ENCODE measurements at places on chromosomes 2 and 18.
A peak's percentile ranks its signal among the peaks of the same experiment; 100 is the strongest.

GRCh38 chr2:100250645-100251044 lies 71.7 kb downstream of the LONRF2 start:
- no peak for DNase-seq

DNA sequence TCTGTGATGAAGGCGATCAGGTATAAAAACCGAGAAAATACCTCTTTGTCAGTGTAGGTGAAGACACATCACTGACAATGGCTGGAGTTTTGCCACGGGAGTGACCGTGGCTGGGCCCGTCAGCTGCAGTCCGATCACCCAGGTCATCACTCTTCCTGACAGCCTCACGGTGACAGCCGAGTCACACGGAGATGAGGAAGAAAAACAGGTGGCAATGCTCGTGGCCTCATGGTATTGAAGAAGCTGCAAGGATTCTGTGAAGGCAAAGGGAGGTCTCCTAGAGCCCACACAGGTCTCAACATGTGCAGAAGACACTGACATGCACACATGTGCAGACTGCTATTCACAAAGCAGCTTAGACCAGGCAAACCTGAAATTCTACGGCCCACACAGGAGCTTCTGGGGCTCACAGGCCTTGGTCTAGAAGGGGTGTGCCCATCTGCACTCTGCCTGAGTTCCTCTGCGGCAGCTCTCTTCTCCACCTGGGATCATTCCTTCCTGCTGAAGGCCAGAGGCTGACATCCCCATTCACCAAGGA lies 7.4 kb downstream of the COPS9 start:
- DNase-seq = no peak

DNA sequence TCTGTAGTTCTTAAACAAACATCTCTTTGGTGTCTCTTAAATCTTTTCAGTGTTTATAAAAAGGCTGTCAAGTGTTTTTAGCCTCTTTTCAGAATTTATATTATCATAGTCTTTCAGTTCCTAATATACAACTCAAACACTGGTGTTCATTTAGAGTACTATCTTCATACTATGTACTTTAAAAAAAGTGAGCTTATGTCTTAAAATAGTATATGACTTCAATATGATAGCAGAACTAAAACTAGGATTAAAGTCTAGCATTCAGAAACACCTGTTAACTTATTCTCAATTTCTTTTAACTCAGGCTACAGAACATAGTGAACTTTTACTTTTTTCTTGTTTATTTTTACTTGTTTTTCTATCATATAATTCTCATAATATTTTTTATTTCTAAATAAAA lies 14.7 kb upstream of the IKZF2 start:
- no peak for DNase-seq

DNA sequence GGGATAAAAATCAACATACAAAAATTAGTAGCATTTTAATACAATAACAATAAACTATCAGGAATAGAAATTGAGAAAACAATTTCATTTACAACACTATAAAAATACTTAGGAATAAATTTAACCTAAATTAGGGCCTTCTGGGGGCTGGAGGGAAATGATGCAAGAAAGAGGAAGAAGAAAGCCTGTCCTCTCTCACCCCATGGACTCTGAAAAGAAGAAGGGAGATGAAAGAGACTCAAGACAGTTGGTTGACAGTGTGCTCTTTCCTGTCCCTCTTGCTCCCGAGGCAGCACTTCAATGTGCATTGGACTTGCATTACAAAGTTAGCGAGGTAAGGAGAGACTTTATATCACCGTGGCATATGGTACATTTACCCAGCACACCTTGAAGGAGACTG lies 88.5 kb downstream of the VAPA start:
- DNase-seq = no peak

GRCh38 chr2:25853038-25853638 lies 25.1 kb downstream of the ASXL2 start:
- no peak for DNase-seq

GRCh38 chr2:19898592-19899329 lies 3.0 kb downstream of the TTC32 start:
- DNase-seq = no peak

GRCh38 chr18:36186461-36187192 lies 670 bp upstream of the MOCOS start:
- no peak for DNase-seq

- no peak for DNase-seq
These were observed 10.5 kb downstream of the PTMA start for GRCh38 chr2:231718799-231719198.

DNA sequence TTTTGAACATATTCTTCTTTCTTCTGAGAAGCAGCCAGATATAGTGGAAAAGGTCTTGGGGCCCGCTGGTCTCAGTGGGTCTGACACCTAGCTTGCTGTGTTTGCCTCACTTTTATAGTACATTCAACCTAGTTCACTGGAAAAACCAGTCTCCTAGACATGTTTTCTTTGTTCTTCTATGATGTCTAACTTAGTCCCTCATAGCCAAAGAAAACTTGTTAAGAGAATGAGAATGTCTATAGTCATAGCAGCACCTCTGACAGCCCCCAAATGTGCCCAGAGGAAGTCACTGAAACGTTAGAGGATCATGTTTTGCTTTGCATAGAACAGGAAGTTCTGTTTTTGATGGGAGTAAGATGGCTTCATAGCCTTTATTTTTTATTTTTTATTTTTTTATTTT lies 40.3 kb downstream of the TNFRSF11A start:
- no peak for DNase-seq

DNA sequence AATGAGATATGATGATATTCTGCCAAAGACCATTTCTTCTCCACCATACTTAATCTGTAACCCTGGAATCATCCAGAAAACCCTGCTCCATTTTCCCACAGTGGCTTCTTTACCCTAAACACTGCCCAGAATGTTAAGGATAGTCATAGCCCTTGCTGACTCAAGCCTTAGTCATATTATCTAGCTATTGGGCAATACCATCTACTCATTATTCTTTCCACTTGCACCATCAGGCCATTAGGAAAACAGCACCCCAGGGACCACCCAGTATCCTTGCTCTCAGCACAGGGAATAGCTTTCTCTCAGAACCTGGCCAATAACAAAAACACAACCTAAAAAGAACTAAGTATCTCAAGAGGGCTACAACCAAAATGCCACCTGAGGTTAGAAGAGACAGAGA lies 445.7 kb upstream of the SLC14A2 start:
- no peak for DNase-seq

GRCh38 chr18:10378688-10379420 lies 75.6 kb upstream of the APCDD1 start:
- DNase-seq = peak; percentile 50

DNA sequence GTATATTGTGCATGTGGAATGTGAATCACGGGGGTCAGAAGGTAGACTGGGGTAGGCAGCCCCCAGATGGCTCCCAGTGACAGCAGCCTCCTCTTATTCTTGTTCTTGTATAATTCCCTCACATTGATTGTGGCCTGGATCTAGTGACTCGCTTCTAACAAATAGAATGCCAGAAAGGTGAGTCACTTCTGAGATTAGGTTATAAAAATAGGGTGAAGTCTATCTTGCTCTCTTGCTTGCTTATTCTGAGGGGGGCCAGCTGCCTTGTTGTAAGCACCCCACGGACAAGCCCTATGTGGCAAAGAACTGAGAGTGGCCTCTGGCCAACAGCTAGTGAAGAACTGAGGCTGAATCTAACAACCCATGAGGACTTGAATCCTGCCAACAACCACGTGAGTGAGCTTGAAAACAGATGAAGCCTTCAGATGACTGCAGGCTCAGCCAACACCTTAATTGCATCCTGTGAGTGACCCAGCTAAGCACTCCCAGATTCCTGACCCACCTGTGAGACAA lies 15.6 kb upstream of the RMND5A start:
- no peak for DNase-seq

DNA sequence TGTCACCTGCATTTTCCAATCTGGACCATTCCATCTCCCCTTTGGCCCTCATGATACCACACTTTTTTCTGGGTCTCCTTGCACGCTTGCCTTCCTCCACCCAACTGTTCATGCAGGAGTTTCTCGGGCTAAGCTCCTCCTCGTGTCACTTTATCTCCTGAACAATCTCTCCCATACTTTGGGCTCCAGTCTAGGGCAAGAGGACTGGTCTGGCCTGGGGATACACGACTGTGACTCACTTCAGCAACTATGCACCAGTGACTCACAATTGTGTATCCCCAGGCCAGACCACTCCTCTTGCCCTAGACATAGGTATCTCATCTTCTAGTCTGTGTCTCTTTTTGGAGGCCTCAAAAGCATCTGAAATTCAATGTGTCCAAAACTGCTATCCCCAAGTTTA lies 149.4 kb upstream of the PTPRM start:
- no peak for DNase-seq

DNA sequence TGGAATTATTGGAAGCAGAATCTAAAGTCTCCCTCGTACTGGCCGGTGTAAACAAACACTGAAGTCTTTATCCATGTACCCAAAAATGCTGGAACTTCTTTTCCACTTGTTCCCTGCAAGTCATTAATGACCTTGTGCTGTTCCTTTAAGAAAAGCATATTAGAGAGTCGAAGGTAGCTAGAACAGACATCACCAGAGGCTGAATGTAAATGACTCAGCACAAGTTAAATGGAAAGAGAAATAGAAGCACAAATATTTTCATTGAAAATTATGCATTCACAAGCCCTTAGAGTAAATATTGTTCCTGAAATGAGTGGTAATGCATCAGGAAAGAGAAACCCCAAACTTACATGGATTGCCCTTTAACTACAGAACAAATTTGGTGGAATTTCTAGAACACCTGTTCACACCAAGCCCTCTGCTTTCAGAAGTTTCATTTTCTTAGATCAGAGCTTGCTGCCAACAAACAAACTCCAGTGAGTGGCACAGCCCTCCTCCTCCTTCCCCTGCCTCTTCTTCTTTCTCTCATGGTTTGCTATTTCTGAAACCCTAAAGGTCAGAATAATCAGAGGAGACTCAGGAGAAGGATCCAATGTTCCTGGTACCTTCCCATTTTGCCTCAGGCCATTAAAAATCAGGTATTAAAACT lies 264.3 kb downstream of the TXNL1 start:
- no peak for DNase-seq

GRCh38 chr2:64624862-64625261 lies 28.9 kb downstream of the SERTAD2 start:
- no peak for DNase-seq

DNA sequence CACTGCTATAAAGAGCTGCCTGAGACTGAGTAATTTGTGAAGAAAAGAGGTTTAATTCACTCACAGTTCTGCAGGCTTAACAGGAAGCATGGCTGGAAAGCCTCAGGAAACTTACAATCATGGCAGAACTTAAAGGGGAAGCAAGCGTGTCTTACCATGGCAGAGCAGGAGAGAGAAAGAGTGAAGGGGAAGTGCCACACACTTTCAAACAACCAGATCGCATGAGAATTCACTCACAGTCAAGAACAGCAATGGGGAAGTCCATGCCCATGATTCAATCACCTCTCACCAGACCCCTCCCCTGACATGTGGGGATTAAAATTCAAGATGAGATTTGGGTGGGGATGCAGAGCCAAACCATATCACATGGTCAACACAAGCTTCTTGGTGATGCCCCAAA lies 34.7 kb upstream of the CDK5R2 start:
- no peak for DNase-seq
